CD4-positive, alpha-beta T cell treated with Interleukin-15 for 1 hour (primary cell): ENCODE measurements at places on chromosomes 13 and 19.

DNA sequence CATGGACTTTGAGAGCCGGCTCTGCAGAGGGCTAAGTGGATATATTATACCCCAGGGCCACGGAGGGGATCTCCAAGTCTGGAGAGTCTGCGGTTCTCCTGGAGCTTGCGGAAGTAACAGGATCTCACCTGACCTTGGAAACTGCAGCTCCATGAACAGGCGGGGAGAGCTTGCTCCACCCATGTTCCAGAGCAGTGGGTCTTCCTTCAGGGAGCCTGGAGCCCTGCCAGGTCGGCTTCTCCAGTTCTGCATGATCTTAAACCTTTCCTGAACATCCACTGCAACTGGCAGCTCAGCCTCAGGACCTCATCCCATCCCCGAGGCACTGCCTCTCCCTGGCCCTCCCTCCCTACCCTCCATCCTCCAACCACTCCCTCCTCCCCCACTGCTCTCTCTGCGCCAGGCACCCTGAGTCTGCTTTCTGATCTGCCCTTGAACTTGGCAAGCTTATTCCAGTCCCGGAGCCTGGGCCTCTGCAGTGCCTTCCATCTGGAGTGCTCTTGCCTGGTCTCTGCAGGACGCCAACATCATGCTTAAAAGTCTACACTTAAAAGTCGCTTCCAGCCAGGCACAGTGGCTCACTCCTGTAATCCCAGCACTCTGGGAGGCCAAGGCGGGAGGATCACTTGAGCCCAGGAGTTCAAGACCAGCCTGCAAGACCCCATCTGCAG, 13.2 kb downstream of the ATCAY start:
- no peak for DNase-seq

DNA sequence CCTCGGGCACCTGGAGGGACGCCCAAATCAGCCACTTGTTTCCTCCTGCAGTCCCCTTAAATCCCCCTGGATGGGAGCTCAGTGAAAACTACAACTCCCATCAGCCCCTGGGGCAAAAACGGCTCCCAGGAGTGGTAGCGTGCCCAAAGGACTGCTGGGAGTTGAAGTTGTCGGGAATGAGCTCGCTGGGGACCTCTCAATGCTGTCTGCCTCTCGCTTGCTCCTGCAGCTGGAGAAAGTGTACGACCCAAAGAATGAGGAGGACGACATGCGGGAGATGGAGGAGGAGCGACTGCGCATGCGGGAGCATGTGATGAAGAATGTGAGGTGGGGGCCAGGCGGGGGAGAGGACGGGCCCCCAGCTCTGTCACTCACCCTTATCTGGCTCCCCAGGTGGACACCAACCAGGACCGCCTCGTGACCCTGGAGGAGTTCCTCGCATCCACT, 14.7 kb upstream of the DHDH start:
- no peak for DNase-seq

DNA sequence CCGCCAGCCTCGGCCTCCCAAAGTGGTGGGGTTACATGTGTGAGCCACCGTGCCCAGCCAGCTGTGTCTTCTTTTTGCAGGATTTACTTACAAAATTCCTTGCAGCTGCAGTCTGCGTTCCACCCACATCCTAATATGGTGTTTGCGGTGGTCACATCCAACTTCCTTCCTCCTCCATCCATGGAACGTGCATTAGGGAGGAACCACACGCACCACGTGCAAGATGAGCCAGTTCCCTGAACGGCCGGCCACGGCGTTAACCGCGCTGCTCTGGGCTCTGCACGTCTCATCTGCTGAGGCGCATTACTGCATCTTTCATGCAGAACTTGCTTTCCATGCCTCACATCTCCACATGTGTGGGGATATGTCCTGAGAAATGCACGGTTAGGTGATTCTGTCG, 13.0 kb upstream of the SIGLEC11 start:
- DNase-seq, result no peak

DNA sequence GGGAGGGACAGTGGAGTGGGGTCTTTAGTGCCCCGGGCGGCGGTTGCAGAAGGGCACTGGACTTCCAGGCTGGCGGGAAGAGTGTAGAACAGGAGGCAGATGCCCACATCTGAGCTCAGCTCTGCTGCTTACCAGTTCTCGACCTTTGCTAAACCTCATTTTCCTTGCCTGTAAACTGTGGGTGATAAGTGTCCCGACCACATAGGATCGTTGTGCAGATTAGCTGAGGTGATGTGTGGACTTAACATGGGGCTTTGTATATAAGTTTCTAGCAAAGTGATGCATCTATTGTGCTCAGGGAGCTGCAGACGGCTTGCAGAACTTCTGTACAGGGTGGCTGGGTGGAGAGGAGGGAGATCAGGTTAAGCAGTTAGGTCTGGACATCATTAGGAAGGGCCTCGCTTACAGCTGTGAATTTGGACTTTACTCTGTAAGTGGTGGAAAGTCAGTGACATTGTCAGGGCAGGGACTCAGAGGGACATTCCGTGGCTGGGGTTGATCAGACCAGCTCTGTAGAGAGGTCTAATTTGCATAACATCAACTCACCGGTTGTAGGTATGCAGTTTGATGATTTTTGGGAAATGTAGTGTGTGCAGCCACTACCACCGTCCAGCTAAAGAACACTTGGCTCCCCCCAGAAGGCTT, 70.0 kb downstream of the SPATA13 start:
- DNase-seq, result no peak

GRCh38 chr13:20860844-20861243, 41.7 kb downstream of the XPO4 start:
- DNase-seq, result no peak

- no peak for DNase-seq
Measured at GRCh38 chr19:13022859-13023636, 27.8 kb downstream of the NFIX start.

- DNase-seq, result no peak
Measured at GRCh38 chr19:3778899-3779723, 7.1 kb downstream of the MATK start.

DNA sequence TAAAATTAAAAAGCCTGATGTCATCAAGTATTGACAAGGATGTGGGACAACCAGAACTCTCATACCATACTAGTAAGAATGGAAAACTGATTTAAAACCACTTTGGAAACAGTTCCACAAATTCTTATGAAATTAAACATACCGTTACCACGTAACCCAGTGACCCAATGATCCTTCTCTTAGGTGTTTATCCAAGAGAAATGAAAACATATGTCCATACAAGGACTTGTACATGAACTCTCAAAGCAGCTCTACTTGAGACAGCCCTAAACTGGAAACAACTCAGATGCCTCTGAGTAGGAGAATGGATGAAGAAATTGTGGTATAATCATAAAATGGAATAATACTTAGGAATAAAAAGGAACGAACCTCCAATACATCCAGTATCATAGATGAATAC, 27.6 kb downstream of the SLC6A16 start:
- no peak for DNase-seq

GRCh38 chr19:49014123-49014869, 2.6 kb downstream of the LHB start:
- DNase-seq, result no peak

DNA sequence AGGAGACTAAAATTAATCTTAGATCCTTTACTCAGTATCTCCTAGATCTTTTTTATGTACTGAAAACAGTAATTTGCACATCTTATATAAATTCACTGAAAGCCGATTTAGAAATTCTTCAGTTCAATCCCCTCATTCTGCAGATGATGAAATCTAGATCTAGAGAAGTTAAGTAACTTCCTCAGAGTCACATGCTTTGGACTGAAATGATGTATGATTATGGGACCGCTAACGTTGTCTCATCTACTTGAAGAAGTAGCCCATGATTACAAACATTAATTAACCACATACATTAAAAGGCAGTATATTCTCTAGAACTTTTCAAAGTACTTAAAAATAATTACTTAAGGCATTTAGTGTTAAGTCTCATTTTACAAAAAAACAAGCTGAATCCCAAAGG, 37.8 kb downstream of the ELF1 start:
- DNase-seq, result no peak

- DNase-seq, result no peak
Measured at GRCh38 chr13:28890712-28891111, 70.6 kb downstream of the MTUS2 start.

GRCh38 chr19:4976401-4977298, 7.7 kb downstream of the KDM4B start:
- DNase-seq, result peak; percentile 73

GRCh38 chr19:37988758-37989635, 82.0 kb downstream of the SIPA1L3 start:
- no peak for DNase-seq

DNA sequence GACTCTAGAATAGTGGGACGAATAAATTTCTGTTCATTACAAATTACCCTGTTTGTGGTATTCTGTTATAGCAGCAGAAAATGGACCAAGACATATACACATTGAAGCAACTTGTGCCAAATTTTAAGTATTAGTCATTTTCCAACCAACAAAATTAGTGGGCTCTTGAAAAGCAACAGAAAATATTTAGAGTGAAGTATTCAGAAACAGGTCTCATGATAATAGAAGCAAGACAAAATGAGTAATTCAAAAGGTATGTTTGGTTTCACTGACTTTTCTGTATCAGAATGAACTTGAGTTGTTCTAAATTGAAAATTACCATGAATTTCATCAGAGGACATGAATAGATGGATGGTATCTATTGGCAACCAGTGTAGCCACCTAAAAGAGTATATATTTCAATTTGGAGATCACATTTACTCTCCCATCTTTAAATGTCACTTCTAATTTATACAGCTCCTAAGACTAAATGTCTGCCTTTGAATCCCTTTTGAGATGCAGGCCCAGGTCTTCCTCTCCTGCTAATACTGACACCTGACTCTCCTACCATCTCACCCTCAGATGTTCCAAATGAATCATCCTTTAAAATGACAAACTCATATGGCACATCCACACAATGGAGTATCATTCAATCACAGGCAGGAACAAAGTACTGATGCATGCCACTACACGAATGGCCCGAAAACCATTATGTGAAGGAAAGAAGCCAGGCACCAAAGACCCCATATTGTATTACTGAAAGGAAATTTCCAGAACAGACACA, 40.7 kb upstream of the DOCK9 start:
- DNase-seq, result no peak

- DNase-seq, result no peak
Measured at GRCh38 chr13:94917824-94918223, 205.5 kb upstream of the SOX21 start.

DNA sequence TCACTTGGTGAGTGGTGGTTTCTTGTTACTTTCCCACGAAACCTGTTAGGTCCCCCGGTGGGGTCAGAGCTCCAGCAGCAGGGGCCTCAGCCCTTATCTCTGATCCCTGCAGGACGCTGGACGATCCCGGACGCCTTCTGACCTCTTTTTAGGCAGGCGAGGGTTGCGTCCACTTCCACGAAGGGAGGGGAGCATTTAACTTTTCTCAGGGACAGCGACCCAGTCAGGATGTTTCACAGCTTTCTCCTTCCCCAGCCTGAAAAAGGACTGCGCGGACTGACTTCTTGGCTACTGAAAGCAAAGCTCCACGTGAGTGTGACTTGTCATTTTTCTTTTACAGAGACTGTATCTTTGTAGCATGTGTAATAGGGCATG, 692 bp downstream of the ZNF234 start:
- no peak for DNase-seq

- no peak for DNase-seq
Measured at GRCh38 chr13:33401238-33401637, 115.7 kb upstream of the STARD13 start.

- DNase-seq, result no peak
Measured at GRCh38 chr13:42660333-42660965, 86.5 kb downstream of the TNFSF11 start.

DNA sequence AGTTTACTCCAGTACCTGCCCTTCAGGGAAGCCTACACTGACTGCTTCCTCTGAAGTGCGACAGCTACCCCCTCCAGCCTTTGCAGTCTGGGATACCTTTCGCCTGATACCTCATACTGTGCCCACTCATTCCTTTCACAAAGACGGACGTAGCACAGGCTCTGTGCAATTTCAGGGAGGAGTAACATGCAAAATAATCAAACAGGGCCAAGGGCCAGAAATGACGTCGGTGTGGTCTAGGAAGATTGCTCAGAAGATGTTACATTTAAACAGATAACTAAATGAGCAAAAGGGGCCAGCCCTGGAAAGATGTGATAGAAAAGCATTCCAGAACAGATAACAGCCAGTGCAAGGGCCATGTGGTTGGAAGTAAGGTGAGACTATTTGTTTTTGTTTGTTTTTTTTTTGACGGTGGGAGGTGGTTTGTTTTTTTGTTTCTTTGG, 6.6 kb upstream of the DDX39A start:
- DNase-seq, result no peak

DNA sequence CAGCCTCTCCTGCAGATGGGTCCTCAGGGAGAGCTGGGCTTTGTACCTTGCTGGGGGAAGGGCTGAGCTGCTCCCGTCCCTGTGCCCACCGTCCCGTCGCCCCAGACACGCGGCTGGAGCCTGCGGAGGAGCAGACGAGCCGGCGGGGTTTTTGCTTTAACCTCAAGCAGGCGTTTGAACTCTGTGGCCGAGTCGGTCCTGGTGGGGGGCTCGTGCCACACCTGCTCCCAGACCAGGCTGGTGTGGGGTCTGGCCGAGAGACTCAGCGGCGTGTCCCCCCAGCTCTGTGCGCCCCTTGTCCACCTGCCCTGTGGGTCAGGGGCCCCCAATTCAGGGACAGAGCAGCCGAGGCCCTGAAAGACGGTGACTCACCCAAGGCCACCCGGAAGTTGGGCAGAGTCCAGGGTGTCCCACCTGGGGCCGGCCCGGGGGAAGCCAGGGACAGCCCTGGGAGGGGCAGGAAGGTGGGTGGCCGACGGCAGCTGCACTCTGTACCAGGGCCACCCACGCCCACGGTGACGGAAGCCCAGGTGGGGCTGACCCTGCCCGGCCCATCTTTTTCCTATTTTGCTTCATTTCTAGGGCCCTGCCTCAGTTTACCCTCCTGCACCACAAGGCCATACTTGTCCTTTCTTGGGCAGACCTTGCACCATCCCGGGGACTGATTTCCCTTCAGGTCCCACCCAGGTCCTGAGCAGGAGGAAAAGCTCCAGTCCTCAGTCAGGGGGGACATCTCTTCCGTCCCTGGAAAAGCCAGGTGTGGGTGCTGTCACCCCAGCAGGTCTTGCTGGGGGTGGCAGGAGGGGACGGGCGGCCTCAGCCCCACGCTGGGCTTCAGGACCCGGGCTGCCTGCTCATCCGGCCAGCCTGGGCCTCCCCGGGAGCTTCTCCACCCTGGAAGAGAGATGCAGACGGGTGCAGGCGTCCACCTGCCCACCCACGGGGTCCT, 5.3 kb downstream of the EFNA2 start:
- no peak for DNase-seq
